Fibroblast of skin of abdomen (primary cell): ENCODE measurements at places on chromosomes 1 and 21.
A peak's percentile ranks its signal among the peaks of the same experiment; 100 is the strongest.

GRCh38 chr21:43893536-43894205 lies 28.6 kb downstream of the AGPAT3 start:
- no peak for DNase-seq

DNA sequence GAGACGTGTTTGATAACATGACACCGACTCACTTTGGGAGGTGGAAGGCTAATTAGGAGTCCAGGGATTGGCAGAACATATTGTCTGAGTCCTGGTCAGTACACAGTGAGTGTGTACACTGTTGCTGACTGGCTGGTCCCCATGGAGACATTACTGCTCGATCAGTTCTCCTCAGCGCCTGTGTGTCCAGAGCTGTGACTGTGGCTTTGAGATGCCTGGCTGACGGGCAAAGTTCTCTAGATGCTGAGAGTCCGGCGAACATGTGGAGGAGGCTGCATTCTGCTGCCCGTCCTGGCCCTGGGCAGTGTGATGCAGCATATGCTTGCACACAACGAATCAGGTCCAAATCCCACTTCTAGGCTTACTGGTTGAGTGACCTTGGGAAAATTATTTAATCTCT lies 280.1 kb upstream of the ST6GALNAC5 start:
- DNase-seq, result no peak

DNA sequence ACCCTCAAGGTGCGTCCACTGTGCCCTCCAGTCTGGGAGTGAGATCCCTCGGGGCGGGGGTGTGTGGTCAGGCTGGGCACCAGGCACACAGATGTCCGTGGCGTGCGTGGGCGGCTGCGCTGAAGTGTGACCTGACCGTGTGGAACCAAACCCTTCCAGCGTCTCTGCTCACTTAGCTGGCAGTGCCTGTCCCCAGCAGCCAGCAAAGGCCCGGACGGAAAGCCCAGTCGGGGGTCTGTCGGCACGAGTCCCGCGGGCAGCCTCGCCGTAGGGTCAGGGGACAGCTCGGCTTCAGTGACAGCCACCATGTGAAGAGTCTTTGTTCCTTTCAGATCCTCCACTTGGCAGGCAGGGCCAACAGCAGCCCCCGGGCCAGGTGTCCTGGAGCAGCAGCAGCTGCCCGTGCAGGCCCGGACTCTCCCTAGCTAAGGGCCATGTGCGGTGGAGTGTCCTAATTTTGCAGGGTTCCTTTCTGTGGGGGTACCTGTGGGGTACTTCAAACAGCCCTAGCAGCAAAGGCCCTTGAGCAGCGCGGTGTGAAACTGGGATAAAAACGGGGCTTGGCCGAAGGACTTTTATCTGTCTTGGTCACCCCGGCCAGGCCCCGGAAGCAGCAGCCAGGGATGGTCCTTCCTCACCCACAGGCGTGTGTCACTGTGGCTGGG lies 11.6 kb downstream of the TTLL10 start:
- DNase-seq, result no peak

DNA sequence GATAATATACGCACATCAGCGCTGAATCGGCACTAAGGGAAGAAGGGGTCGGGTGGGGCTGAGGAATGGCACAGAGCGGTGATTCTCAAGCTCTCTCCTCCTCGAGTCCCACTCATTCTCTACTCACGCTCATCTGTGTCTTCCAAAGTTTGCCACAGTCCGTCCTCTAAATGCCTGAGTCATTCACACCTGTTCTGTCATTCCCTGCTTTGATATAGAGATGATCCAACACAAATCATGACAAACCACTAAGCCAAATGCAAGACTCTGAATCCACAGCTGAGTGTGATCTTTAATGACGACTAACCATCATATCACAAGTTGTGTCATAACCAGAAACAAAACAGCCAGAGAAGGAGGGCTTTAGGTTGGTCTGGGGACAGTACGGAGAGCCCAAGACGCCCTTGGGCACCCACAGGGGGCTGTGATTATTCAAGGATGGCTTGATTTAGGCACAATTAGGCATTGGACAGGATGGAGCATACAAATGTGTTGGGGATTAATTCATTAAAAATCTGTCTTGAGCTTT lies 501.5 kb downstream of the KIF26B start:
- no peak for DNase-seq

GRCh38 chr1:96772349-96772748 lies 50.8 kb downstream of the PTBP2 start:
- DNase-seq, result no peak

DNA sequence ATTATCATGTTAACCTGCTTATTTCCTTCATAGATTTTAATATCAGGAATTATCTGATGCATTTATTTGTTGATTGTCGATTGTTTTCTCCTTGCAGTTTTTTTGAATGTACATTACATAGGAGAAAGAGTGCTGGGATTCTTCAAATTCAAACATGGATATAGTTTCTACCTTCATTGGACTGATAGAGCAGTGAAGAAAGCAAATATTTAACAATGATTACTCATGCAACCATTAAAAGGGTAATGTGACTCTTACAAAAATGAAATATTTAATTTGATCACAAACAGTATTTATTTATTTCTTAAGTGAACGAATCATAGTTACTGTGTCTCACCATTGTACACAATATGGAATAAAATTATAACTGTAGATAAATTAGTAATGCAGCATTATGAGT lies 350.9 kb downstream of the BRINP3 start:
- no peak for DNase-seq

GRCh38 chr1:7362947-7363346 lies 408.1 kb upstream of the VAMP3 start:
- DNase-seq, result no peak

DNA sequence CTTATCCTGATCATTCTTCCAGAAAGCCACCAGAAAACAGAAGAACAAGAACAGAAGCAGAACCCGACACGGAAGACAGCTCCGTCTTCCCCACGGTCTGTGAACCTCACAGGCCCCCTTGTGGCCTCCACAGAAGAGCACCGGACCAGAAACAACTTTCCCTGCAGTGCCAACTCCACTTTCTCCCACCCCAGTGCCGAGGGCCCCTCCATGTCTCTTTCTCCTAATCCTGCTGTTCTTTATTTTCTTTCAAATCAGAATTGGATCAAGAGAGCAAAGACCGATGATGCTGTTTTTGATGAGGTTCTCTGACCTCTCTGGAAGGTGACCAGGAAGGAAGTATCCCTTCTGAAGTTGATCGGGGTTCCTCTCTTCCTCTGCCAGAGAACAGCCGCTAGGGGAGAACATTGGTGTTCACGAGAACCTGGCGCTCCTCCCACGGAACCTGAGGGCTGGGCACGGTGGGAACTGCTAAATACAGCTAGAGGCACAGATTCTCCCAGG lies 58.9 kb upstream of the CTTNBP2NL start:
- DNase-seq, result no peak

DNA sequence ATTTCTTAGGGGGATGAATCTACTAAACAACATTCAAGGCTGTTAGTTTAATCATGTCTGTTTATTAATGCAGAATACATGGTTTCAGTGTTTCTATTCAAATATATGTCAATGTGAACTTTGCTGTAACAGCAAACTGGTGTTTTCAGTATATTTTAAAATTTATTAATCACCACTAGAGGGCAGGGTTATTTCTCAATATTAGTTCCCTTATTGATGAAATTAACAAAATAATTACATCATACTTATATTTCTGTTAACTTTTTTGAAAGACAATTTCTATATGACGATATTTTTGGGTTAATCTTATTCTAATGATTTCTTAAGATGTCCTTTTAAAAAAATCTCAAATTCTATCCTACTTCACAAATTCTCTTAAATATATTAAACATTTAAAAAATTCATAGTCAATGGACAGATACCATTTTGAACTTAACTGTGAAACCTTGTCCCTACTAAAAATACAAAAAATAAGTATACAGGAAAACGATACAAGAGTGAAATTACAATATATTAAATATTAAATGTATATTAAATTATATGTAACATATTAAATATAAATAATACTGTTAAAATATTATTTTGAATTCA lies 1034.1 kb upstream of the PRMT6 start:
- peak; percentile 16 for DNase-seq

DNA sequence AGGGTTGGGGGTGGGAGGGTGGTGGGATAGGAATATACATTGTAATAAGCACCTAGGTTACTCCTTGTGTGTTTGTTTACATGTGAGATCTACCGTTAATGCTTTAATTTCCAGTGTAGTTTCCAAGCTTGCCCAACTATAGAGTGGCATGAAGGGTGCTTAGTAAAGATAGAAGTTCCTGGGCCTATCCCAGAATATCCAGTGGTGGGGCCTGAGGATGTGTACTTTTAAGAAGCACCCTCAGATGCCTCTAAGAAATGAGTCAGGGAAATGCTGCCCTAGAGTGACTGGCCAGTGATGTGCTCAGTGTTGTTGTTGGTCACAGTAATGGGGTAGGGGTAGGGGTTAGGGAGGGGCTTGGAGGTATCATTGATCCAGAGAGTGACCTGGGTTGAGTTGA lies 141.3 kb downstream of the TSEN15 start:
- no peak for DNase-seq

GRCh38 chr1:143720087-143721023 lies 251.4 kb downstream of the FAM72C start:
- DNase-seq, result no peak

GRCh38 chr21:17725339-17725738 lies 93.8 kb downstream of the C21orf91 start:
- DNase-seq, result no peak

DNA sequence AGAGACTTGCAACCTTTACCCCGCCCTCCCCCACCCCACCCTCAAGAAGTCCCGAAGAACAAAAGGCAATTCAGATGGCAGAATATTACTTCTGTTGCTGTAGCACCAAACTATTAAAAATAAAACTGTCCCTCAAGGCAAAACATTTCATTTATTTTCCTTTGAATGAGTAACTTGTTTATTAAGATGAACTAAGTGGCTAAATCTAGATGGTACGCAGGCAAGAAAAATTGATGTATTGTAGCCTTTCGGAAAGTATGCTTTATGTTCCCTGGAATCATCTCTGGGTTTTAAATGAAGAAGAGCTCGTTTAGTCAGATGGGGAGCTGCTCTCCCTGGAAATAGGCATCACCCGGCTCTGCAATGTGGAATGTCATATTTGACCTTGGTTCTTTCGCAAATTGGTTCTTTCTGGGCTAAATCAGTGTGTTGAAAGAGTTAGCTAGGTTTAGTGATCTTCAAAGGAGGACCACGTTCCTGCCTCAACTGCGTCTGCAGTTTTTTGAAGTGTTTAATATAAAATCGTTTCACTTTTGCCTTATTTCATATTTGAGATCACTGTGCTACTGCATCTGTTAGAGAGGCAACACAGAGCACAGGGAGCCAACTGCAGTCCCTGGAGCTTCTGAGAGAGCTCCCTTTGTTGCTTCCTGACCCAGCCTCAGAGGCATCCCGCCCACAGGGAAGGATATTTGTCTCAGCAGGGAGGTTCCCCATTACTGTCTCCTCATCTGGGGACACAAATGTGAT lies 61.8 kb downstream of the KIF26B start:
- DNase-seq, result no peak

GRCh38 chr1:18795002-18795689 lies 64.3 kb downstream of the TAS1R2 start:
- no peak for DNase-seq

- DNase-seq, result no peak
These were observed 85.4 kb downstream of the COLGALT2 start for GRCh38 chr1:183952101-183952500.

- DNase-seq, result peak; percentile 55
These were observed 27.9 kb upstream of the BMP8B start for GRCh38 chr1:39816415-39817090.

DNA sequence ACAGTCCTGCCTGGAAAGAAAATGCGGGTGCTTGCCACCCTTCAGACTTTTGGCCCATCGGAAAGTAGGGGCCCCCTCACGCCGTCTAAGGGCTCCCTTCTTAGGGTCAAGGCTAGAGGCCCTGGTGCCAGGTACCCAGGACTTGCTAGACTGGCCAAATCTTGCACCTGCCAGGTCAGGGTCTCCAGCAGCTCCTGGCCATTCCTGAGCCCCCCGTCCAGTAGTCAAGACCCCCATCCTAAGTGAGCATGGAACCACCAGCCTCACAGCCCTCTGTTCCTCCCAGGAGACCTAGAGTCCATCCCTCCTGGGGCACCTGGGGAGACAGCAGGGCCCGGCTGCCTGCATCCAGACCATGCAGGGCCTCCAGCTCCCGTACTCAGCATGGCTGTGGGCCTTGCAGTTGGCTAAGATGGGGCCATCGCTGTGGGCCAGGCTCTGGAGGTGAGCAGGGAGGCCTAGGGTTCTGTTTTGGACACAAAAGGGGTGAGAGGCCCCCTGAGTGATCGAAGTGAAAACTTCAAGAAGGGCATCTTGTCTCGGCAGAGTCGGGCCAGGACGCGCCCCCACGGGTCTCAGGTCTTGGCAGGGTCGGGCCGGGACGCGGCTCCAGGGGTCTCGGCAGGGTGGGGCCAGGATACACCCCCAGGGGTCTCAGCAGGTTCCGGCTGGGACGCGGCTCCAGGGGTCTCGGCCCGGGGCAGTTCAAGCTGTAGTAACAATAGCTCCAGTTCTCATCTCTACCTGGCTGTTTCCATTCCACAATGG lies 5.9 kb downstream of the FNDC10 start:
- DNase-seq, result no peak

- no peak for DNase-seq
These were observed 133.6 kb downstream of the DPYD start for GRCh38 chr1:97787231-97787630.

GRCh38 chr1:228041316-228041715 lies 34.5 kb downstream of the WNT3A start:
- DNase-seq, result no peak

GRCh38 chr1:147497826-147498225 lies 43.5 kb upstream of the BCL9 start:
- no peak for DNase-seq

DNA sequence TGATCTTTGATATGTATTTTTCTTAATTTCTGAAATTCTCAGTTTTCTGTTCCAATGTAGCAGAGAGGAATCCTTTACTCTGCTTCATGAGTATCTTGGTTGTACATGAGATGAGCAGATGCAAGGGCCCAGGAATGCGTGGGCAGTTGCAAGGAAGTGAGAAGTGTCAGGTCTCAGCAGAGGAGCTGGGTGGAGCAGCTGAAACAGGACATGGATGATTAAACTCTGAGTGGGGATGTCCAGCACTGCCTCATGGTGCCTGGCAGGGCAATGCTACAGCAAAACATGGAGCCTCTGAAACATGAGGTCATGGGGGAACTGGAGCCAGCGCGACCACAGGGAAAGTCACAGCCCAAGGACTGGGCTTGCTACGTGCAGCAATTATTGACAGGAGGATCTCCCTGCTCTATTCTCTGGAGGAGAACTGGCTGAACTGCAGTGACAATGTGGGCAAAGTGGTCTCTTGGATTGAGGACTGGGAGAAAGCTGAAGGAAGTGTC lies 48.4 kb downstream of the COLGALT2 start:
- DNase-seq, result peak; percentile 81

DNA sequence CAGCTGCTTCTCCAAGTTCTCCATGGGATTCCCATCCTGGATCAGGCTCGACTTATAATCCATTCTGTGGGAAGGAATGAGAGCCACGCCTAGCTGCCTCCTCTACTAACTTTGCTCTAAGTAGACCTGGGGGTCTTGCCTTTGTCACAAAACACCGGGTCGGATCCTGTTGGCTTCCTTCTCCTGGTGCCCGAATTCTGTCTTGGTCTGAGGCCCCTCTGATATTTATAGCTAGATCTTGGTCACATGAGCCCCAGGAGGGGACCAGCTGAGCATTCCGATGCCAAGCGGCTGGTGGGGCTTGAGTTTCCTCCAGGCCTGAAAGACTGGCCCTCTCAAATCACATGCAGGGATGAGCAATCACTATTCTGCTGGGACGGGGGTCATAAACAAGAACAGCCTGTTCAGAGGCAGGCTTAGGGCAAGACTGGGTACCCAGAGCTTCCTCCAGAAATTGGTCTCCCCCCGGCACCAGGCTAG lies at the start of gene TRIM63:
TSS of gene TRIM63 (minus strand) at position 199 of the 480 bp plus-strand sequence. CDS start at position 63, 136 bp downstream.
- DNase-seq, result no peak
